ENCODE measurements at places on chromosomes 16 and 17.
A peak's percentile ranks its signal among the peaks of the same experiment; 100 is the strongest.

DNA sequence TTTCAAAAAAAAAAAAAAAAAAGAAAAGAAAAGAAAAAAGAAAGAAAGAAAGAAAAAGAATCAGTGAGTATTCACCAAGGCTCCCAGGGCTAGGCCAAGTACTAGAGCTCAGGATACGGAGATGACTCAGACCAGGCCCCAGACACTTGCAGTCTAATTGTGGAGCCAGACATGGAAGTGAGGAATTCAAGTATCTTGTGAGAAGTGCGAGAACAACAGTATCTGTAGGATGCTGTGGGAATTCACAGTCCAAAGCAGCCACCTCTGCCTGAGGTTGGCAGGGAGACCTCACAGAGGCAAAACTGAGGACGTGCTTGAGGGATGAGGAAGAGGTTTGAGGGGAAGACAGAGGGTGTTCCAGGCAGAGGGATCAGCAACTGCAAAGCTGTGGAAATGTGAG lies 14.0 kb upstream of the ALDOA start:
- no peak for DNase-seq

GRCh38 chr17:76543826-76544545 lies 4.1 kb downstream of the PRCD start:
- no peak for DNase-seq

DNA sequence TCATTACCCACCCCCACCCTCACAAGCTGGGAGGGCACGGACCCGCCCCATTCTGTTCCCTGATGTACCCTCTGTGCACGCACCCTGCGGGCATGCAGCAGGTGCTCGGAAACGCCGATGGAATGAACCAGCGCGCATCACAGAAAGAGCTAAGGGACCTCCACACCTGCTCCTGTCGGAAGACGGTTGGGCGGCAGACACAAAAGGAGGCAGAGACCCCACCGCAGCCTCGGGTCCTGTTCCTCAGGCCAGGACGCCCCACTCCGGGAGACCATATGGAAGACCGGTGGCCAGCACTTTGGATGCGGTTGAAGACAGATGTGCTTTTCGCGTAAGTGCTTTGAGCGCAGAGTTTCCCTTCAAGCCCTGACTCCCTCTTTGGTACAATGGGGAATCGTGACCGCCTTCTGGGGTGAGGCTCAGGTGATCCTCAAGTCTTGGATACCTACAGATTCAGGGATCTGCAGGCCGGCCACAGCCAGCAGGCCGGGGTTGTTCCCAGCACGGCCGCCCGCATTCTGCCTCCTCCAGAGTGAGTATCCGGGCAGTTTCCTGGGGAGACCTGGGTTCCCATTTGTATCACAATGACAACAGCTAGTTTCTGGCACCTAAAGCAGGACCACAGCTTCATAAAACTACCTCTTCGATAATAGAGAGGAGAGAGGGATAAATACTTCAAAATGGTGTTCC lies 123.1 kb downstream of the FOXL1 start:
- DNase-seq = no peak

- no peak for DNase-seq
Measured at GRCh38 chr17:17965152-17965721, 7.0 kb downstream of the TOM1L2 start.

GRCh38 chr16:17467923-17468540 lies 2.7 kb downstream of the XYLT1 start:
- peak; percentile 37 for DNase-seq

GRCh38 chr17:48153691-48154358 lies 46.3 kb downstream of the SNX11 start:
- DNase-seq = no peak

DNA sequence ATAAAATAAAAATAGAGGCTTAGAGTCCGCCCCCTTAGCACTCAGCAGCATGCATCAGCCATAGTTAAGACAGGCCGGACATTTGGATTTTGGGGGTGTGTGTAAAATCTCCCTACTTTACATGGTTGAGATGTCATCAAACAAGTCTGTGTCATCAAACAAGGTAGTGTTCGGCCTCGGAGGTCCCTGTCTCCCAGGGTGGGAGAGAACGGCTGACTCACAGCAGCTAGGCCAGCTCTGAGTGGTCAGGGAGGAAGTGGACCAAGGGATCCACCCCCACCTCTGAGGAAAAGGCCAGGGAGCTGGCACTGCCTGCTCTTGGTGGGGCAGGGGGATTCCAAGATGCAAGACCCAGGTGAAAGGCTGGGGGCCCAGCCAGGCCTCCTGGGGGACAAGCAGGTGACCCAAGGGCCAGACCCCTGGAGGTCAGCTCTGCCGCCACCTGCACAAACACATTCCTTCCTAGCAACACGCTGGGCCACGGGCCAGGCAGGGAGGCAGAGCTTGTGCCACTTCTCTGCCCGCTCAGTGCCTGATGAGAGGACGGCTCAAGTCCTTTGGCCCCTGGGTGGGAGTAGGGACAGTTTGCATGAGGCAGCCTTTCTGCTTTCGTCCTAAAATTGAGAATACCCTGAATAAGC lies 28.5 kb downstream of the KIFC3 start:
- no peak for DNase-seq

DNA sequence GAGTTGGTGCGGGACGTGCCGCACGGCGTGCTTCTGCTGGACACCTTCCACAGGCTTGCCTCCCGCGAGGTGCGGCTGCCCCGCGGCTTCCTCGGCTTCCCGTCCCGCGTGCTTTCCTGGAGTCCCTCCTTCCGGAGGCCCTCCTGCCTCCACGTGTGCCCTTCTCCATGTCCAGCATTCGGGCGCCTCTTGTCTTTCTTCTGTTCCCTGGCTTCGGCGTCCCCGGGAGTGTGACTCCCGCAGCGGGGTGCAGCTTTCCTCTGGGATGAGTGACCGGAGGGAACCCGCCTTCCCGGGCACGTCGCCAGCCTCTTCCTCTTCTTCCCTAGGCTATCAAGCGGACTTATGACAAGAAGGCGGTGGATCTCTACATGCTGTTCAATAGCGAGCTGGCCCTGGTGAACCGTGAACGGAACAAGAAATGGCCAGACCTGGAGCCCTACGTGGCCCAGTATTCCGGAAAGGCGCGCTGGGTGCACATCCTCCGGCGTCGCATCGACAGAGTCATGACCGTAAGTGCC lies 23.0 kb downstream of the DNAH2 start:
- DNase-seq = no peak

Measured in stimulated activated CD4-positive, alpha-beta T cell treated with anti-CD3 and anti-CD28 coated beads, Interleukin-2, amount 100 ng/mL, for 48 hours (primary cell).